Left renal pelvis (tissue), 4 donors: ENCODE measurements at places on chromosomes 5 and 9. TPM values are rescaled to one million over a fixed set of nuclear protein-coding genes. Genes with fewer than 3 reads are reported as not detected.

- no peak for DNase-seq
Observed at GRCh38 chr5:154132718-154133307, 57.7 kb upstream of the GALNT10 start.

- no peak for DNase-seq
Observed at GRCh38 chr5:1474866-1475543, 29.8 kb upstream of the SLC6A3 start.

DNA sequence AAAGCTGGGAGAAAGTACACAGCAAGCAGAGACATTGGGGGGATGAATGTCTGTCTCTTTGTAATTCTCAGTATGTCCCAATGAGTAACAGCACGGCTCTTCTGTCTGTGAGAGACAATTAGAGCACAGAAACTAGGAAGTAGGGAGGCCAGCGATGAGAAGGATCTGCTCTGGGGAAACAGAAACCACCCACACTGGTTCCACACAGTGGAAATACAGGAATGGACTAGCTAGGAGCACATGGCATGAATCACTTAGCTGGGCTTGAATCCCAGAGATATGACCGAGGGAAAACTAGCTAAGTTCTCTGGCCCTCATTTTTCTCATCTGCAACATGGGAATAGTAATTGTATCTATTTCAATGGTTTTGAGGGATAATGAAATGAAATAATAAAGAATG is 895.9 kb downstream of the TLE4 start:
- DNase-seq: no peak

Gene SNCB
- polyA plus RNA-seq: not detected

- DNase-seq: no peak
Observed at GRCh38 chr9:122370869-122371755, at the start of gene PTGS1. Gene PTGS1 (plus strand): TSS chr9:122371024. CDS start chr9:122371085, 61 bp downstream.

Gene IL7R
- 1.0 TPM for polyA plus RNA-seq

Gene PPP3R2
- polyA plus RNA-seq: 0.05 TPM

DNA sequence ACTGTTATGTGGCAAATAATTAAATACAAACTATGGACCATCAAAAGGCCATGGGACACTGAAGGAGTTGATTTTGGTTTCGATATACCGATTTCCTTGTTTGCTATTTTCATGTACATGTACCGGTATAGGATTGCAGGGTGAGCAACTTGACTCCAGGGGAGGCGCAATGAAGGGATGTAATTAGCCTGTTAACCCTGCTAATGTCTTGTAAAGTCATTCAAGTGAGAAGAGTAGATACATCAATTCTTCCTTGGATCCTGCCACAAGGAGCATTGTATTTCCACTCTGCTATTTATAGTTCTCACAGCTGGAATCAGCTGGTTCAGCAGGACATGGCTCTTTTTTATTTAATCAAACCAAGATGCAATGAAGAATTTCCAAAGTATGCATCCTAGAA is 102.0 kb downstream of the STK32A start:
- DNase-seq: no peak

GRCh38 chr9:134757216-134757975 is 115.8 kb downstream of the COL5A1 start:
- no peak for DNase-seq

Gene FAM240B
- polyA plus RNA-seq: 0.21 TPM

GRCh38 chr9:69089082-69089481 is 53.5 kb downstream of the FXN start:
- no peak for DNase-seq

Gene TMC1
- 0.82 TPM for polyA plus RNA-seq

- DNase-seq: no peak
Observed at GRCh38 chr9:129826344-129826743, 2.4 kb upstream of the TOR1A start.

DNA sequence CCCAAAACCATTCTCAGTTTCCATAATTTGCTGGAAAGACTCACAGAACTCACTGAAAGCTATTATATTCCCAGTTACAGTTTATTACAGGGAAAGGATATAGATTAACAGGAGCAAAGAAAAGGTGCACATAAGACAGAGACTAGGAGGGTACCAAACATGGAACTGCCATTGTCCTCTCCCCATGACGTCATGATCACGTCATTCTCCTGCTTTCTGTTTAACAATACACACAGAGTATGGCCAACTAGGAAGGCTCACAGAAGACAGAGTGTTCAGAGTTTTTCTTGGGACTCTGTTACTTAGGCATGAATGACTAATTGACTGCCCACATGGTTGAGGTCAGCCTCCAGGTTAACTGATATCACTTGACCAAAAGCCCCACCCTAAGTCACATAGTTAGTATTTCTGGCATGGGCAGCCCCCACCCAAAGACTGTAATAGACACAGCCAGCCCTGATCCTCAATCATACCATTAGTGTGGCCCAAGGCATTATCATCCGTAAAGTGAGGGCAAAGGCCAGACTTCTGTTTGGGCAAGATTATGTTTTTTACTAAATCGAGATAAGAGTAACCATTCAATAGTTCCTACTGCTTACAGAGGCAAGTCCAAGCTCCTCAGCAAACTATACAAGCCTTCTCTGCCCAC is 353.5 kb upstream of the POU5F2 start:
- no peak for DNase-seq

Gene ST6GALNAC4
- 11.1 TPM for polyA plus RNA-seq

- DNase-seq: no peak
Observed at GRCh38 chr5:35804201-35804653, 52.5 kb upstream of the IL7R start.

DNA sequence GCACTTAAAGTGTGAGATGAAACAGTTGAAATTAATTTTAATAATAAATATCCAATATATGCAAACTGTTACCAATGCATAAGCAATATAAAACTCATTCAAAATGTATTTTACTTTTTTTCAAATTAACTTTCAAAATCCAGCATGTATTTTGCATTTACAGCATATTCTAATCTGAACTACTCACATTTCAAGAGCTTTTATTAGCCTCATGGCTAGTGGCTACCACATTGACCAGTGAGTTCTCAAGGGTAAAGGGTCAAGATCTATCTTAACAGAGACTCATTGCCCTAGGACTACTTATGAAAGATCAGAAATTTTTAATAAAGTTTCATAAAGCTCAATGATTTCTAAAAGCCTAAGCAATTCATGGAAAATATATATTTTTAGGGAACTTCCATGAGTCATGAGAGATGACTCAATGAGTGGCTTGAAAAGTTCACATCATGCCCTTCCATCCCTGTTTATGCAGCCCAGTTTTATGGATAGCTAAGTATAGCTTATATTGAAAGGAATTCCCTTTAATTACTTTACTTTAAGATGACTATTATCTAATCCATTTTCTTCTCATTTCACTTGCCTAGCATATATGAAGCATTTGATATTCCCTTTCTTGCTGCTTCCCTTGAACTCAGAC is 608.6 kb downstream of the SLCO4C1 start:
- DNase-seq: no peak

DNA sequence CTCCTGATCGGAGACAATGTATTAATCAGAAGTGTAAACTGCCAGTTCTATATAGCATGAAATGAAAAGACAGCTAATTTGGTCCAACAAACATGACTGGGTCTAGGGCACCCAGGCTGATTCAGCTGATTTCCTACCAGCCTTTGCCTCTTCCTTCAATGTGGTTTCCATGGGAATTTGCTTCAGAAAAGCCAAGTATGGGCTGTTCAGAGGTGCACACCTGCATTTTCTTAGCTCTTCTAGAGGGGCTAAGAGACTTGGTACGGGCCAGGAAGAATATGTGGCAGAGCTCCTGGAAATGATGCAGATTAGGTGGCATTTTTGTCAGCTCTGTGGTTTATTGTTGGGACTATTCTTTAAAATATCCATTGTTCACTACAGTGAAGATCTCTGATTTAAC is 22.4 kb downstream of the IL7R start:
- no peak for DNase-seq

Gene ZDHHC12
- polyA plus RNA-seq: 5.6 TPM

Gene DAPK1
- polyA plus RNA-seq: 65.0 TPM

GRCh38 chr9:33524306-33524947 is 376 bp downstream of the ANKRD18B start:
- no peak for DNase-seq

- no peak for DNase-seq
Observed at GRCh38 chr9:80144406-80144805, 572.6 kb downstream of the TLE4 start.

DNA sequence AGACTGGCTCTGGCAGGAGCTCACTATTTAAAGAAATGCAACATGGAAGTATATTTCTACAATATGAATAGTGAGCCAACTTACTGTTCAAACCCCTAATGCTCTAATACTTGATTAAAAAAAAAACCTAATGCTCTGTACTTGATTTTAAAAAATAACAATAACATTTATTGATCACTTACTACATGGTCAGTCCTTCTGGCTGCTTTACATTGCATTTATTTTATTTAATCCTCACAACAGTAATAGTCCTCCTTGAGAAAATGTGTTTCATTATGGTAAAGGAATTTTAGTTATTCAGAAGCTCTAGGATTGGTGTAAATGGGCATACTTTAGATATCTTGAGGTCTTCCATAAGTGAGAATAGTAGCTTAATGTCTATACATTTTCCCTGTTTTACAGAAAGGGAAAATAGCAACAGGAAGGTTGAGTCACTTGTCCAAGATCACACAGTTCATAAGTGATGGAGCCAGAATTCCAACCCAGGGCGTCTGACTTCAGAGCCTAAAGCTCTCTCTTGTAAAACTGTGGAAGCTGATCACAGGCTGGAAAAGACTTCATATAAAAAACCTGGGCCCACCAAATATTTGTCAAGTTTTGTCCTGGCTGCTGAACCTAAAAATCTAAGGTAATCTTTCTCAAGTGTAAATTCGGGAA is 1.0 kb downstream of the STARD4 start:
- no peak for DNase-seq

GRCh38 chr5:122999947-123000563 is 36.5 kb downstream of the PPIC start:
- DNase-seq: no peak

GRCh38 chr5:74413403-74414048 is 227.0 kb downstream of the ENC1 start:
- DNase-seq: no peak

- DNase-seq: no peak
Observed at GRCh38 chr9:16787724-16788123, 82.7 kb downstream of the BNC2 start.

GRCh38 chr9:83986195-83986594 is 5.6 kb downstream of the RMI1 start:
- no peak for DNase-seq

DNA sequence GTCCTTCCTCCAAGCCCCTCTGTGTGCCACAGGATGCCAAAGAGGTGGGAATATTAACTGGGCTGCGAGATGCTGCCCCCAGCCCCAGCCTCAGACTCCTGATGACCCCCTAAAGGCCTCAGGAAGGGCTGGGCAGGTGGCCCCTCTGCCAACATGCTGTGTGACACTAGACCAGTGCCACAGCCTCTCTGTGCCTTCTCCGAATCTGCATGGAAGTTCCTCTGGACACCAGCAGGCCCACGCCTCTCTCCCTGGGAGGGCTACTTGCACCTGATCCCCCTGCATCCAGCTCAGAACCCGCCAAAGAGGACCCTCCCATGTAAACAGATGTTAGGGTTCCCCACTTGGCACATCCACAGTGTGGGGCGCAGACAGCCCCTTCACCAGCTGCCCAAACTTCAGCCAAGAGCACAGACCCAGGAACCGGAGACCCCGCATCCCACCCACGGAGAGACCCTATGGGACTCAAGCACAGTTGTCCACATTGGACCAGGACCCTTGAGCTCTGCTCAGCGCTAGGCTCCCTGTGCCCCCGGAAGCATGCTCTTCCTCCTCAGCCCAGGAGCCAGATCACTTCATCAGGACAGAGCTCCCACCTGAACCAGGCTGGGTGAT is 91.6 kb upstream of the LMX1B start:
- DNase-seq: no peak
